ENCODE measurements at places on chromosomes 4 and X. TPM values are rescaled to one million over a fixed set of nuclear protein-coding genes. Genes with fewer than 3 reads are reported as not detected.

KCND1 gene
- total RNA-seq = 2.3 TPM

EFNB1 gene
- total RNA-seq = 34.8 TPM

DKK2 gene
- total RNA-seq = 20.2 TPM

DNA sequence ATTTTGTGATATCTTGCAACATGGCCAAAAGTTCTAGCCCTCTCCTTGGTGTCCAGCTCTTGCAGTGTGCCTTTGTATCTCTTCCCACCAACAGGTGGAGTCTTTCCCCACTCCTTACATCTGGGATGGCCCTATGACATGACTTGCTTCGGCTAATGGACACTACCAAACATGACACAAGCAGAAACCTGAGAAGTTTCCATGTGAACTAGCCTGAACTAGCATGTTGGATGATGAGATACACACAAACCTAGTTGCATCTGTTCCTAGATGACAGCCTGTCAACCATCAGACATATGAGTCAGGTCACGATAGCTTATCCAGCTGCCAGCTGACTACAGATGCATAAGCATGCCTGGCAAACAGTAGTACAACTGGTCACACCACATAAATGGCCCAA lies 207.5 kb upstream of the FTHL17 start:
- DNase-seq = no peak

GRCh38 chrX:115233497-115234455 lies at the start of gene LRCH2:
Gene LRCH2, minus strand, starts transcription at chrX:115234096. Its CDS starts 55 bp downstream, at chrX:115234041.
- peak; percentile 77 for DNase-seq

LARP1B gene
- 16.8 TPM for total RNA-seq
